ENCODE measurements at places on chromosomes 11 and 22. TPM values are rescaled to one million over a fixed set of nuclear protein-coding genes. Genes with fewer than 3 reads are reported as not detected.

- DNase-seq, result no peak
Measured at GRCh38 chr11:87493516-87493915, 455.8 kb downstream of the TMEM135 start.

Gene GLYATL2
- 0.34 TPM for total RNA-seq

GRCh38 chr11:77196961-77197360 lies 68.9 kb downstream of the MYO7A start:
- peak; percentile 8 for DNase-seq

Gene DKK3
- 1,563 TPM for total RNA-seq

DNA sequence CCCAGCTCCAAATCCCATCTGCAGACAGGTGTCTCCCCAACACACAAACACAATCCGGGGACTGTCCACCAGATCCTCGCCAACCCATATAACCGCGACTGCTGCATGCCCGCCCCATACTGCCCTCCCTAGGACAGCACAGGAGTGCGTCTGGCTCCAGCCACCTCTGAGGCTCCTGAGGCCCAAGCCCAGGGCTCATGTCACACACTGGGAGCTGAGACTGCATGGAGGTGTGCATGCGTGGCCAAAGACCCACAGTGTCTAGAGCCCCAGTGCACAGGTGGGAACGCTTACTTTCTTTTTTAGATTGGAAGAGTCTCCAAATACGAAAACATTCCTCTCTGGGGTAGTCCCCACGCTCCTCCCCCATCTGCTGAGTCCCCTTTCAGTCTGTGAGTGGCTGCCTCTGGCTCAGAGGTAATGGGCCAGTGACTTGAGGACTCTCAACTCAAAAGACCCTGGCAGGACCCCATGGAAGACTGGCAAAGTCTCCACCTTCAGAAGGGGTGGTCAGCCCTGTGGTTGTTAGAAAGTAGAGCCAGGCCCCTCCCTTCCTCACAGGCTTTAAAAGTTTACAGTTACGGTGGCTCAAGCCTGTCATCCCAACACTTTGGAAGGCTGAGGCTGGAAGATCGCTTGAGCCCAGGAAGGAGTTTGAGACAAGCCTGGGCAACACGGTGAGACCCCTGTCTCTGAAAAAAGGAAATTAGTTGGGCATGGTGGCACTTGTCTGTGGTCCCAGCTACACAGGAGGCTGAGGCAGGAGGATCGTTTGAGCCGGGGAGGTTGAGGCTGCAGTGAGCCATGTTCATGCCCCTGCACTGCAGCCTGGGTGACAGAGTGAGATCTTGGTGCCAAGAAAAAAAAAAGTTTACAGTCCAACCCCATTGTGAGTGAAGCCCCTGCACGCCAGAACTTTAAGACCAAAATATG lies 2.3 kb downstream of the CBX7 start:
- DNase-seq, result no peak

Gene ZNF214
- total RNA-seq, result 1.4 TPM
